ENCODE measurements at places on chromosomes 7 and 10. TPM values are rescaled to one million over a fixed set of nuclear protein-coding genes. Genes with fewer than 3 reads are reported as not detected.

Gene REPIN1
- total RNA-seq, result 150 TPM

Gene ENKUR
- total RNA-seq, result not detected

Gene GPC2
- 1.7 TPM for total RNA-seq

Gene FGL2
- total RNA-seq, result 11.7 TPM

- H3K4me1 ChIP-seq, result peaks cover 4% of the 10 kb centered on the region
- H3K4me3 ChIP-seq, result no peak overlapping the region
- no peaks in the 10 kb centered on the region for H3K36me3 ChIP-seq
- no peak for DNase-seq
- H3K27ac ChIP-seq, result no peak overlapping the region
These were observed 27.5 kb downstream of the ADRB1 start for GRCh38 chr10:114071178-114071577.

GRCh38 chr10:24502801-24503460 lies 220.8 kb downstream of the ARHGAP21 start:
- H3K4me3 ChIP-seq, result no peak overlapping the region
- H3K27ac ChIP-seq, result no peak overlapping the region
- H3K36me3 ChIP-seq, result no peaks in the 10 kb centered on the region
- H3K27me3 ChIP-seq, result no peaks in the 10 kb centered on the region
- no peak for DNase-seq

GRCh38 chr10:817371-817770 lies 114.1 kb downstream of the LARP4B start:
- no peak overlapping the region for H3K27ac ChIP-seq
- H3K4me3 ChIP-seq, result no peak overlapping the region
- peaks cover 8% of the 10 kb centered on the region for H3K36me3 ChIP-seq
- no peak for DNase-seq
- H3K27me3 ChIP-seq, result no peaks in the 10 kb centered on the region
- no peaks in the 10 kb centered on the region for H3K4me1 ChIP-seq

DNA sequence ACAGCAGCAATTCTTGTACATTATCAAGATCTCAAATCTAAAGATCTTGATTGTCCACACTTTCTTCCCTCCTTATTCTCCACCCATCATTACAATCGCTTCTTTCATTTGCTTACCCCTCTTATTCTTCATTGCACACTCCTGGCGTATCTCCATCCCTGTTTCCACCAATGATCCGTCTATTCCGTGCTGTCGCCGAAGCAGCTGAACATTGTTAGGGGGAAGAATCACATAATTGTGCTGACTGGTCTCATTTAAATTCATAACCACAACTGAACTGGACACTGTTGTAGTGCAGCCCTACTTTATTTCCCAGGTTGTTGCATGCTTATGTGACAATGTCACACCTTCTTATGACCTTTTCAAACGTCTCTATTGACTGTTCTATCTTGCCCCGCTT lies 18.9 kb upstream of the NRP1 start:
- no peaks in the 10 kb centered on the region for H3K4me1 ChIP-seq
- H3K36me3 ChIP-seq, result no peaks in the 10 kb centered on the region
- no peak overlapping the region for H3K27ac ChIP-seq
- H3K27me3 ChIP-seq, result peaks cover 2% of the 10 kb centered on the region

DNA sequence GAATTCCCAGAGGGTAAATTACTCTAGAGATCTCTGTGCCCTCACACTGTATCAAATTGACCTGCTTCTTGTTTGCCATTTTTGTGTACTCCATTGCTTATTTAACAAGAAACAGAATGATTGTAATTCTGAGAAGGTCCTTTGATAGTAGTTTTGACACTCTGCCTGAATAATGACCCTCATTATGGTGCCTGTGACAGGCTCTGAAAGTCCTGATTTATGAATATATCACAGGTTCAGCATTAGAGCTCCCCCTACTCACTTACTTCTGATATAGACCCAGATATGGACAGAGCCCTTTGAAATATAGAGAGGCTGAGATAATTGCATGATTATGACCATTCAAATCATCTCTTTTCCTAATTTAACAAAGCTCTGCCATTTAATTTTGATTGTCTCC lies 465.2 kb downstream of the MDFIC start:
- DNase-seq, result no peak
- H3K36me3 ChIP-seq, result no peaks in the 10 kb centered on the region
- H3K27ac ChIP-seq, result no peak overlapping the region
- H3K27me3 ChIP-seq, result no peaks in the 10 kb centered on the region

DNA sequence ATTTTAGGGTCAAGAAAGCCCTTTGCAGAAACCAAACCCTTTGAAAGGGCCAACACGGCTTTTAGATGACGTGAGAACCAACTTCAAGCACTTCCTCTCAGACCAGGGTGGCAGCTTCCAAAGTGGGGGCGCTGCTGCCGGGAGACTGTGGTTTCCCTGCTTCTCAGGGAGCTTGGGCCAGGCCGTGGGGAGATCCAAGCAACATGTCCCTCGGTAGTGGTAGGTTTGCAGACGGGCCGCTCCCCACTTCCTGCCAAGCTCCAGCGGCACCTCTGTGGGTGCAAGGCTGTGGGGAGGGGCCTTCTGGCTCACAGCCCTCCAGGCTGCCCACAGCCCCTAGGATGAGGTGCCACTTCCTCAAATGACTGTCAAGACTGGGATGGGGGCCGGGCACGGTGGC lies 132.4 kb downstream of the FAM53B start:
- no peak overlapping the region for H3K27ac ChIP-seq
- no peak for DNase-seq
- H3K4me1 ChIP-seq, result no peaks in the 10 kb centered on the region
- no peak overlapping the region for H3K4me3 ChIP-seq
- H3K27me3 ChIP-seq, result no peaks in the 10 kb centered on the region
- no peaks in the 10 kb centered on the region for H3K36me3 ChIP-seq

- H3K4me1 ChIP-seq, result no peaks in the 10 kb centered on the region
- no peaks in the 10 kb centered on the region for H3K27me3 ChIP-seq
- DNase-seq, result no peak
- no peaks in the 10 kb centered on the region for H3K36me3 ChIP-seq
These were observed 28.5 kb downstream of the CNNM1 start for GRCh38 chr10:99357691-99358090.

Measured in prostate gland (tissue), 2 donors.